ENCODE measurements at places on chromosomes 2 and 18. TPM values are rescaled to one million over a fixed set of nuclear protein-coding genes. Genes with fewer than 3 reads are reported as not detected.

The COMMD1 gene
- polyA plus RNA-seq = 45.1 TPM

The CACNB4 gene
- polyA plus RNA-seq = 3.0 TPM

The MERTK gene
- polyA plus RNA-seq = 16.5 TPM

The KIAA2012 gene
- polyA plus RNA-seq = 0.05 TPM

DNA sequence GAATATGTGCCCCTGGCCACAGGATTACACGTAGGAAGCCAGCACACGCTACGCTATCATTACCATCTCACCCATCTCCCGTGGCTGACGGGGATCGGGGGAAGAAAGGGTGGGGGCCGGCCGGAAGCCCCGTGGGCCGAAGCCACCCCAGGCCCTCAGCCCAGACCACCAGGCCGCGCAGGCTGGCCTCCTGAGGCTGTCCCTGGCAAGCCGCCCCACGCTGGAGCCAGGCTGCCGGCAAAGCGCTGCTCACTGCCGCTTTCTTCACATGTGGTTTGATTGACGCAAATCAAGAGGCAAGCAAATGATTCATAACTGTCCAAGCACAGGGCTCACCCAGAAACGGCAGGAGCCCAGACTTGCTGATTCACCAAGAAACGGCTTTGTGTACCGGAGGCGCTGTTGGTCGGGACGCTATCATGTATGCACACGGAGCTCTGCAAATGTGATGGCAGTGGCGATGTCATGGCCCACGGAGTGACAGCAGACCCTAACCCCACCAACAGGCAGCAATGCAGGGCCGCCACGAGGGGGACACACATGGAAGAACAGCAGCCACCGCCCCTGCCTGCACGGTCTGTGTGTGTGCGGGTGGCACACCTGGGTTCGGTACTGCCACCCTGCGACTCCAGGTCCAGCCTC, 125.7 kb downstream of the HDAC4 start:
- peaks cover 5% of the 10 kb centered on the region for H3K36me3 ChIP-seq
- no peak overlapping the region for H3K4me3 ChIP-seq
- no peaks in the 10 kb centered on the region for H3K27me3 ChIP-seq
- DNase-seq = no peak
- peak overlapping the region; percentile 74 for H3K27ac ChIP-seq

DNA sequence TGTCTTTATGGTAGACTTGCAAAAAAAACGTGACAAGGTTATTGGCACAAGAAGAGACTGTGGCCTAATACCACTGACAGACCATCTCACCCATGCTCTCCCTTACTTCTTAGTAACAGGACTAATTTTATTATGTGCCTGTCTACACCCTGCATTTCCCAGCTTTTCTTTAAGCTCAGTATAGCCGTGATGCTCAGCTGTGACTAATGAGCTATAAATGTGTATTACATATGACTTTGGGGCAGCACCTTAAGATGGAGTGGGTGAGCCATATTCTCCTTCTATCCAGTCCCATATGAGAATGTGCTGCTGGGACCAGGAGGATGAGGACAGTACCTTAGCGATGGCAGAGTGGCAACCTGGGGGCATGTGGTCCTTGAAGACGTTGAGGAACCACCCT, 293.5 kb downstream of the RNF144A start:
- H3K4me1 ChIP-seq = no peaks in the 10 kb centered on the region
- DNase-seq = no peak
- no peaks in the 10 kb centered on the region for H3K27me3 ChIP-seq
- no peaks in the 10 kb centered on the region for H3K36me3 ChIP-seq

DNA sequence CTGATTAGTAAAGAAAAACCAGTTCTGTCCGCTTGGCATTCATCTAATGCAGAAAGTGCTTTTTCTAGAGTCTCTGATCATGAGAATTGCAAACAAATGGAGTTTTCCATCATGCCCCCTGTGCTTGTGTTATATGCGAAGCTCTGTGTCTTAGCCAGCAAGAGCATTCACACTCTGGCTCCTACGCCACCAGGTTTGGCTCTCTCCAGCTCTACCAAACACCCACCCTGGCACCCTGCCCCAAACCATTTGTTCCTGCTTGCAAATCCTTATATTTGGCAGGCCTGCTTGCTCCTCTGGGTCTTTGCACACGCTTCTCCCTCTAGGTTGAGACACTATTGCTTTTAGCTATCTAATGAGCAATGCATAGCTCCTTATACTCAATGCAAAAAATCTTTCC, 204.1 kb upstream of the CYRIA start:
- DNase-seq = no peak
- no peak overlapping the region for H3K27ac ChIP-seq
- H3K4me3 ChIP-seq = no peak overlapping the region
- H3K4me1 ChIP-seq = no peaks in the 10 kb centered on the region
- H3K36me3 ChIP-seq = no peaks in the 10 kb centered on the region

DNA sequence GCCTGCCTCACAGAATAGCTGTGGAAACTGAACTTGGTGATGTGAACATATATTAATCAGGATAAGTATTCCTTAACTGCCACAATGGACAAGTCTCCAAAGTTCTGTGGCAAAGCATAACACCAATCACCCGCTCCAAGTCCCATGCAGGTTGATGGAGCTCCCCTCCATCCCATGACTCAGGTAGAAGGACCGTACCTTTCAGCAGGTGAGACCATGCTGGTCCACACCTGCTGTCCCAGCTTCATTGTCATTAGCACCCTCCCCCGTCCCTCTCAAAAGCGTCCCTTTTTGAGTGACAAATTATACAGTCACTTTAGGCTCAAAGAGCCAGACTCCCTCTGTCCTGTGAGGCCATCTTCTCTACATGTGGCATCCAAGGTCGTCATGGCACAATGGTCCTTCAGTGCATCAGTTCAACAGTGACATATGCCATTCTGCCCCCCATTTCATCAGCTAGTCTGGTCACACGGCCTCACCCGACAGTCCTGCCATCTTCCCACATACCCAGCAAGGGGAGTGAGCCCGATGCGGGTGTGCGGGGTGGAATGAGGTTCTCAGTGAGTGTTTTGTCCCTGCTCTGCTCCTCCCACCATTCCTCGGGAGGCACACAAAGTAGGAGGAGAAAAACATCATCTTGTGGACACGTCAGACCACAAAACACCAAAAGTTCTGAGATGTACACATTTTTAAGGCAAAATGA, 136.7 kb upstream of the MYCN start:
- no peaks in the 10 kb centered on the region for H3K27me3 ChIP-seq
- no peak for DNase-seq
- H3K27ac ChIP-seq = no peak overlapping the region

DNA sequence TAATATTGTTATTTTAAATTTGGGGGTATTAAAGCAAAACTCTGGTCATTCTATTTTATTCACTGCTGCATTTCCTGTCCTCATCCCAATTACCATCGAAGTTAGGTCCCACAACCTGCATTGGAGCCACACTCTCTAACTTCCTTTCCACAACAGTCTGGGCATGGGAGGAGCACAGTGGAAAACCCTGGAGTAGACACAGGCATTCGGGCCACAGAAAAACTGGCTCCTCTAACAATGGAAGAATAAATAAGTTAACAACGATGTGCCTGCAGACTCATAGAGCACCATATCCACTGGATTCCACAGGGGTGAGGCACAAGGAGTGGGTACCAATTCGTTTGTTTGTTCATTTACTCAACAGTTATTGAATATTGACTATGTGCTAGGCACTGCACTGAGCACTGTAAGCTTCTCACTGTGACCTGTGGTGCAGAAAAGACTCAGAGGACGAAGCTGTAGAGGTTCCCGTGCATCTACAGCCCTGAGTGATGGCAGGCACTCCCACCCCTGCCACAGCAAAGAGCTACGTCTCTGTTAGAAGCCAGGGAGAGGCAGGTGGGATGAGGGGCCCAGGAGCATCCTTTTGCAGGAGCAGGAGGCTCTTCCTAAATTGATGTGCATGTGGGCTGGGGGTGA, 154.2 kb upstream of the PGAP1 start:
- H3K4me1 ChIP-seq = no peaks in the 10 kb centered on the region
- H3K36me3 ChIP-seq = peaks cover 43% of the 10 kb centered on the region
- no peak for DNase-seq
- H3K27ac ChIP-seq = no peak overlapping the region

DNA sequence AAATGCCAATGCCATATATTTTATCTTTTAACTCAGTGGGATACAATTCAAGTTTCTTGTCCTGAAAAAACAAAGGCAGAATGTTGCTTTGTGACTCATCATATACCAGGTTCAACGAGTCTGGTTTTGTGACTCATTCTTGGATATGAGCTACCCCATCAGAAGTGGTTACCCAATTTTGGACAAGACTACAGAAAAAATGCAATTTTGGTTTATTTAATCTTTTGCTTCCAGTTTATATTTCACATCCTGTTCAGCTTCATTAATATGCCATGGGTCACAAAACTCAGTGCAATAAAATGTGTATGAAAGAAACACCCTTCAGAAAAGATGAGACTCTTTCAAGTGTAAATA, 25.0 kb downstream of the FN1 start:
- H3K4me3 ChIP-seq = no peak overlapping the region
- no peak for DNase-seq
- H3K27me3 ChIP-seq = no peaks in the 10 kb centered on the region

DNA sequence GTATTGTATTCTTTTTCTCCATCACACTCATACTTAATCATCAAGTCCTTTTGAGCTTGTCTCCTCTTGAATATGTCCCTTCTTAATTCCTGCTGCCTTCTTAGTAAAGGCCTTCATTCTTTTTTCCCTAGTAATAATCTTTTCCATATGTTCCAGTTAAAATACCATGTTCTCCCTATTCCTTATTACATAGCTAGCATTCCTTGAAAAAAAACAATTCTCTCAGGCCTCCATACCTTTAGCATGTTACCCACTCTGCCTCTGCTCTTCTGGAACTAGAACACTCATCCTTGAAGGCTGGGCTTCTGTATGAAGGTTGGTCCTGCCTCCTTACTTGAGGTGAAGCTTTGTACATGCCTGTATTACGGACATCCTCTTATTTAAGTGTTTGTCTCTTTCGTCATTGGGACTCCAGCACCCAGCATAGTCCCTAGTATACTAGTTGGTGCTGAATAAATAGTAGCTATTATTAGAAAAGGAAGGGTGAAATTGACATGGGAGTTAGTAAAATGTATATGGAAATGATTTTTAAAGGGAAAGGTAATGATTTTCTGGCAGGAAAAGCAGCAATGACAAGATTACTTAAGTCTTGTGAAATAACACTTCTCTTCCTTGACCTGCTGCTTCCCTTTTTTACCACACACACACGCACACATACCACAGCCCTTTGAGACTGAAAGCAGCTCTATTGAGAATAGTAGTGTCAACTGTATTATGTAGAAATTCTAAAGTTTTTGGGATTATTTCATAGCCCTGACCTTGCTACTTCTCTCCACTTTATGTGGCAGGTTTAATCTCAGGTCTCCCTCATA, 45.6 kb downstream of the REL start:
- no peak overlapping the region for H3K27ac ChIP-seq
- no peak overlapping the region for H3K4me3 ChIP-seq
- no peak for DNase-seq
- peaks cover 28% of the 10 kb centered on the region for H3K36me3 ChIP-seq

DNA sequence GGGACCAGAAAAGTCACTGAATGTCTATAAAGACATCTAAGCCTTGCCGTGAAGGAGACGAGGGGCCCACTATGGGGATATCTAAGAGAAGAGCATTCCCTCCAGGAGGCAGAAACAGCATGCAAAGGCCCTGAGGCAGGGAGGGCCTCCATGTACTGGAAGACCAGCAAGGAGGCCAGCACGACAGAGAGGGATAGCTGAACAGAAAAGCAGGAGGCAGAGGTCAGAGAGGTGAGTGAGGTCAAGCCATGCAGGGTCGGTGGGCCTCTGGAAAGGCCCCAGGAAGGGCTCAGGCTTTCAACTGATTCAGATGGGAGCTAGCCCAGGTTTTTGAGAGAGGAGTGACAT, 5.7 kb downstream of the TRABD2A start:
- no peak overlapping the region for H3K4me3 ChIP-seq
- DNase-seq = no peak
- H3K4me1 ChIP-seq = no peaks in the 10 kb centered on the region
- peaks cover 37% of the 10 kb centered on the region for H3K27me3 ChIP-seq
- no peak overlapping the region for H3K27ac ChIP-seq
